Stimulated activated CD8-positive, alpha-beta memory T cell treated with anti-CD3 and anti-CD28 coated beads, Interleukin-7, amount 100 ng/mL, for 1 hour (primary cell): ENCODE measurements at places on chromosomes 11 and 22.

- no peak for DNase-seq
These were observed 99.9 kb upstream of the FGF3 start for GRCh38 chr11:69918938-69919650.

DNA sequence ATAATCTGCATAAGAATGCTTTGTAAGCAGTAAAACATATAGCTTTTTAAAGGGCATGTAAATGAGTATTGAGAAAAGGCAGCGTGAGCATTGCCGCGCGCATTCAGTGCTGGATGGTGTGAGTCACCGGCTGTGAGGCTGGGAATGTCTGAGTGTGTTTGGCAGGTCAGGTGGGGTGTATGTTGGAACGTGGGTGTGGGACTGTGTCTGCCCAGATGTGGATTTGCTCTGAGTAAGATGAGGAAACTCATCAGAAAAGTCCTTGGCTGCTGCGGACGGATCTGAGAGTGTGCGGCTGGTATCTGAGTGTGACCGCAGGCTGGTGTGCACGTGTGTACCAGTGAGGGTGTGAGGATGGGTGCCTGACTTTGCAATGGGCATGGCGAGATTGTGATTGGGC is 66.2 kb upstream of the NECTIN1 start:
- no peak for DNase-seq

DNA sequence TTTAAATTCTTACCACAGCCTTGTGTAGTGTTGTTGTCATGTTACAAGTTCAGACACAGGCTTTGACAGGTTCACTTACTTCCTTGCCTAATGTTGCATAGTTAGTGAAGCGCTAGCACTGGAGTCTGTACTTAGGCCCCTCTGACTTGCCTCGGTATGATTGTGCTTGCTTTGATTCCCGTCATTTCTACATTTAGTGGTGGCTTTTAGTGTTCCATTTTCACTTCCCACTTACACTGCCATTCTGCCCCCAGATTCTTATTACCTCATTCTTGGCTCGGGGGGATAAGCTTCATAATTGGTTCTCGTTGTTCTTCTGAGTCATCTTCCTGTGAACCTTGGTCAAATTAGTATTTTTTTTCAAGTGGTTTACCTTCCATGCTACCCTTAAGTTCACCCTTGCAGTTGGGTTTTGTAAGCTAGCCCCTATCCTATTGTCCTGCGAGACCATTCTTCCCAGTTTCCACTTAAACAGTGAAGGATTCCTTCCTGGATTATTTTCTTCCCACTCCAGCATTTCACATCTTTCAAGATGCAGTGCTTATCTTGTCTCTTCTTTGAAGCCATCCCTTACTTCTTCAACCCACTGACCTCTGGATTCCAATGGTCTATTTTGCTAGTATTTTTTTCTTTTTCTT is 68.7 kb downstream of the DDX10 start:
- DNase-seq: no peak

DNA sequence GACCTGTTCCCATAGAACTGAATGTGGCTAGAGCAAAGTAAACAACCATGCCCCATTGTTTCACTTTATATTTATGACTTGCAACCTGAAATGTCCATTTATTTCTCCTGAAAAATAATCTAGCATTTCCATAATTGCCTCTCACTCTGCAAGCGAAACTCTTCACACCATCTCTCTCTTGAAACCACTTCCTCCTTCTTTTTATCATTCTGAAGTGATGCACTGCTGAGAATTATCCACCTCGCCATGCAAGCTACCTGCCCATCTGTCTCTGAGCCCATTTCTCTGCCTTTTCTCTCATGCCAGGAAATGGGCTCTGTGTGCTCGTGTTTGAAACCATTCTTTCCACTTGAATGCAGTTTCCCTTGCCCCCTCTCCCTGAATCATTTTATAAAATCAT is 13.5 kb downstream of the MRGPRX3 start:
- DNase-seq: no peak

DNA sequence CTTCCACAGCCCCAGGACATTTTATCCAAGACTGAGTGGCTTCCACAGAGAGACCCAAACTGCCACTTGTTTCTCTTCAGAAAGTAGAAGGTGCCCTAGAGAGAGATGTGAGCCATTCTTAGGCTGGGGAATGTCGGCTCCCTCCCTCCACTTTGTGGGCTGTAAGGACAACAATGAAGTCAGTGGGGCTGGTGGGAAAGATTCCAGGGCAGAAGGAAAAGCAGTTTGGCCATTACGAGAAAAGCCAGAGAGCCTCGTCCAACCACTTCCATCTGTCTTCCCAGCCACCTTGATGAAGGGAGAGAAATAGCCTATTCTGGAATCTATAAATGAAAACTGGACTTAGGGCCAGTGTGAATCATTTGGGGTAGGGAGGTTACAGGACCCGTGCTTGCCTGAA is 382.5 kb downstream of the NXPE2 start:
- no peak for DNase-seq

DNA sequence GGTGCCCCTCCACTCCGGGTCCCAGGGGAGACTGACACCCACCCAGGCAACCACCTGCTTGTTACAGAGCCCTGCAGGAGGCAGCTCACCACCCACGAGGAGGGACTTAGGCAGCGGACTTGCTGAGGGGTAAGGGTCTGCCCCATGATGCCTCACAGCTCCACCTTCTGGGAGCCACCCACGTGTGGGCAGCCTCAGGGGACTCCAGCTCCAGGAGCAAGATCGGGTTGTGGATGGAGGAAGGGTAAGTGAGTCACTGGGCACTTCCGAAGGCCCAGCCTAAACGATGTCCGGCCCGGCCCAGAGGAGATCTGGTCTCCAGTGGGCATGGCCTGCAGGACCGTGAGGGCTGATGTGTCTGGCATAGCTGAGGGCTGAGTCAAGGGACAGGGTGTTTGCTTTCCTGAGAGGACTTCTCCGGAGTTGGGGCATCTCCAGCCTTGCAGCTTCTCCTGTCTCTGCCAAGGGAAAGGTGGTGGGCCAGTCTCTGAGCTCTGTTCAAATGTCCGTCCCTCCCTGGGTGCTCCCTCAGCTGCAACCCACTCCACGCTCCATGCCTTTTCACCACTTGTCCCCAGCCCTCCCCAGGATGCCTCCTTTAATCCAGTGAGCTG is 32.3 kb upstream of the P2RY2 start:
- DNase-seq: no peak

GRCh38 chr11:133947321-133947756 is 9.4 kb downstream of the IGSF9B start:
- peak; percentile 23 for DNase-seq

DNA sequence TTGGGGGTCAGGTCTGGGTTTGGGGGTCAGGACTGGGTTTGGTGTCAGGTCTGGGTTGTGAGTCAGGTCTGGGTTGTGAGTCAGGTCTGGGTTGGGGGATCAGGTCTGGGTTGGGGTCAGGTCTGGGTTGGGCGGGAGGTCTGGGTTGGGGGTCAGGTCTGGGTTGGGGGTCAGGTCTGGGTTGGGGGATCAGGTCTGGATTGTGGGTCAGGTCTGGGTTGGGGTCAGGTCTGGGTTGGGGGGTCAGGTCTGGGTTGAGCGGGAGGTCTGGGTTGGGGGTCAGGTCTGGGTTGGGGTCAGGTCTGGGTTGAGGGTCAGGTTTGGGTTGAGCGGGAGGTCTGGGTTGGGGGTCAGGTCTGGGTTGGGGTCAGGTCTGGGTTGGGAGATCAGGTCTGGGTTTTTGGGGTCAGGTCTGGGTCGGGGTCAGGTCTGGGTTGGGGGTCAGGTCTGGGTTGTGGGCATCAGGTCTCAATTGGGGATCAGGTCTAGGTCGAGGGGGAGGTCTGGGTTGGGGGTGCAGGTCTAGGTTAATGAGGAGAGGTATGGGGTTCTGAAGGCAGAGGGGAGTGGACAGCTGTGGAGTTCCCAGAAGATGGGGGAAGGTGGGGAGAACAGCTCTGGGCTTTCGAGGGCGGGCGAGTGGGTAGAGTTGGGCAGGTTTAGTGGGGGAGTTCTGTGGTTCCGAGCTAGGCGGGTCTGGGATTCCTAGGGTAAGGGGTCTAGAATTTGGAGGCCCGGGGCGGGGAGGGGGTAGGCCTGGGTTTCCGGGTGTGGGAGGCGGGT is 629 bp downstream of the TTLL8 start:
- no peak for DNase-seq

GRCh38 chr11:30133281-30133680 is 97.5 kb upstream of the FSHB start:
- DNase-seq: no peak

GRCh38 chr11:69364921-69365320 is 71.0 kb downstream of the MYEOV start:
- DNase-seq: no peak

DNA sequence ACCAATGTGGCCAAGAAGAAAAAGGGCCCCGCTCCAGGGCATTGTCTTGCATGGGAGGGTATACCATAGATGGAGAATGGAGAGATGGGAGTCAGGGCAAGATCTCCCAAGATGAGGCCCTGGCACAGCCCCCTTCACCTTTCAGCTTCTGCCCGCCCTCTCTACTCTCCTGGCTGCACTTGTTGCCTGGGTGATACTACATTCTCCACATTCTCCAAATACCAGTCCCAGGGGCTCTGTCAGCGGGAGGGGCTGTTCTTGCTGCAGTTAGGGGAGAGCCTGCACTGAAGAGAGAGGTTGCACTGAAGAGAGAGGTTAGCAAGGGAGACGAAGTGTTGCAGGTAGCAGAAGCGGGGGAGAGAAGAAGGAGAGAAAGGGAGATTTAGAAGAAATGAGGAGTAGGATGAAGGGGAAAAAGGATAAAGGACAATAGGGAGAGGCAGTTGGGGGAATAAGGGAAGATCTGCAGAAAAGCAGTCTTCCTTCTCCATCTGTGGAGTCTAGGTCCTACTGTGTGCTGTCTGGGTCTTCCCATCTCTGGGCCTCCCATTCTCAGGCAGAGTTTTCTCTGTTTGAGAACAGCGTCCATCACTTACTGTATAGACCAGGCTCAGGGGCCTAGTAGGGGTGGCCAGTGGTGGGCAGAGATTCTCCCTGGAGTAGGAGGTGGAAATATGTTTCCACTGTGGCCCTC is 8.0 kb downstream of the PHLDB1 start:
- no peak for DNase-seq

GRCh38 chr22:25598609-25599008 is 34.1 kb downstream of the GRK3 start:
- no peak for DNase-seq

- no peak for DNase-seq
These were observed 28.3 kb downstream of the NADSYN1 start for GRCh38 chr11:71481101-71481960.

- no peak for DNase-seq
These were observed 19.9 kb upstream of the SYT13 start for GRCh38 chr11:45305874-45306623.

DNA sequence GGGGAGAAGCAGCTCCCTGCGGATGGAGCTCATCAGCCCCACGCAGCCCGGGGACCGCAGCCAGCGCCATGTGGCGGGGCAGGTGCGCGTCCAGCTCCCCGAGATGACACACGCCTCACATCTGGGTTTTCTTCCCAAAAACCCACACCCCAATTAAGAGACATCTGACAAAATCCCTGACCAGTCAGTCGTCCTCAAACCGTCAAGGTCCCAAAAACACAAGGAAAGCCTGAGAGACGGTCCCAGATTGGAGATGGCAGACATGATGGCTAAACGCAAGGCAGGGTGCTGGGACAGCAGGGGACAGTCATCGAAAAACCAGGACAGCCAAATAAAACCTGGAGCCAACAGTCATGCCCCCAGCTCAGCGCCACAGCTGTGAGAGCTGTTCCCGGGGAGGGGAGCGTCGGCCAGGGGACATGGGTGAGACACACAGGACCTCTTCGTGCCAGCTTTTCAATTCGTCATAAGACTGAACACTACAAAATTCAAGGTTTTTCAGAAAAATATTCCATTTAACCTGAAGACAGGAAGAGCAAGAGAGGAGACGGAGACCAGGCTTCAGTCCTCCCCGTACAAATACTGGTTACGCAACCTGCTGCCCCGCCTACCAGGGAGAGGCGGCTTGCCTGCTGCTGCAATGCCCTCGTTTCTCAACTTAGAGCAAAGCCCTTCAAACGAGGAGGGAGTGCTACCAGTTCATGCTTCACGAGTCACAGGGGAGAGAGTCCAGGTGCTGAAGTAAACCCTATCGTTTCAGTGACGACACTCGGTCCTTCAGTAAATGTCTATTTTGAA is 10.5 kb downstream of the TOLLIP start:
- DNase-seq: no peak

GRCh38 chr22:36431977-36432376 is 44.2 kb upstream of the MYH9 start:
- no peak for DNase-seq

- no peak for DNase-seq
These were observed 33.7 kb upstream of the B3GAT1 start for GRCh38 chr11:134445601-134446325.

DNA sequence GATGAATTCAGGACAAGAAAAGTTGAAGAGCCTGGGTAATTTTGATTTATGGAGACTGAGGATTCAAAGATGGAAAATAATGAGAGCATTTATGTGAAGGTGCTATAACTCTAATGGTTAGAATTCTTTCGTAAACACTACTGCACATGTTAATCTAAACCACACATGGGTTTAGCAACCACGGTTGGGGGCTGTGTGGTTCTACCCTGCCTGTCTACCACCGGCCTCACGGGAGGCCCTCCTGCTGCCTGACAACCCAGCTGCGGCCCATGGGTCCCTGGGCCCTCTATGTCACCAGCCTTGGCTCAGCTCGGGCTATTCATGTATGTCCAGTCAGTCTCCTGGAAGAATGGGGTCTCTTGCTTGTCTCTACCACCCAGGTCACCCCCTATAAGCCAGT is 68.5 kb upstream of the ARFGAP3 start:
- no peak for DNase-seq

DNA sequence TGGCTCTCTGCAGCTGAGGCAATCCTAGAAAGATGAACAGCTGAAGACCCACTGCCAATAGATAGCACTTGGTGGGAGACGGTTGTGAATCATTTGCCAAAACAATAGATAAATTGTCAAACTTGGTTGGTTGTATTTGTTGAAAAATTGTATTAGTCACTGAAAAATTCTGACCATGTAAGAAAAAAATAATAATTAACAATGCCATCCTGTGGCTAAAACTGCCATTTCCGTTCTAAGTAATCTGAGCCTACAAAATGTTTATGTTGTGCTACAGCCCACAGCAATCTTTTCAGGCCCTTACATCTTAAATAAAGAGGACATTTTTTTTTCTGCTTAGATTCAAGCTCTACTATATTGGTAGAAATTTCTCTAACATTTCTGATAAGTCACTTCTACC is 103.2 kb upstream of the ANO3 start:
- DNase-seq: no peak

DNA sequence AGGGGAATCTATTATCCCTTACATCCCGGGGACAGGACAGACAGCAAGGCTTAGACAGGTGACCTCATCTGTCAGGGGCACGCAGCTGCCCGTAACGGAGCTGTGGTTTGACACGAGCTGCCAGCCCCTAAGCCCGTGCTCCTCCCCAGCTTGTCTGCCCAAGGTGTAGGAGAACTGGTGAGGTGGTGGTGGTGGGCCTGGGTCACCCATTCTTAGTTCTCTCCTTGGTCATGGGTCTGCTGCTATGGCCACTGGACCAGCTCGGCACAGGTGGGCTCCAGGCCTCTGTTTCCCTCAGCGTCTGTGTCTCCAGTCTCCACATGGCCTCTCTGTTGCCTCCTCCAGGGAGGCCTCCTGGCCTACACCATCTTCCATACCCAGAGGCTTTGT is 5.4 kb downstream of the PARVG start:
- no peak for DNase-seq

GRCh38 chr11:110645253-110645652 is 67.0 kb downstream of the ARHGAP20 start:
- DNase-seq: no peak

- DNase-seq: no peak
These were observed 5.0 kb upstream of the MUC6 start for GRCh38 chr11:1041471-1041870.
